ENCODE measurements at places on chromosomes 2 and 18.

DNA sequence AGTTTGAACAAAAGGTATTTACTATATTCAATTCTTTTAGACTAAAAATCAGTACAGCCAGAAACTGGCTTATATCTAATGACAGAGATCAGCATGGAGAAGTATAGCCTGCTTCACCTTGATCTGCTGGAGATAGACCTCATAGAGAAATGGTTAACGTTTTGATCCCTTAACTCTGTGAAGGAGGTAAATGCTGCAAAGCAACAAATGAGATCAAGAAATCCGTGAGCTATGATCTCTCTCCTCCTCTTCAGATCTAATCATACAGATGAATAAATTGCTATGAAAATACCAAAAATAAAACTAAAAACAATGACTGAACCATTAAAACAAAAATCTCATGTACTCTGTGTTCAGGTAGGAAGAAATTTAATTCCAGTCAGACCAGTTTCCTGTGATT, 42.8 kb downstream of the KLHL14 start:
- no peak for DNase-seq

GRCh38 chr2:238502088-238502810, 75.5 kb downstream of the ASB1 start:
- DNase-seq = no peak

- DNase-seq = no peak
These were observed 304.5 kb downstream of the SLC8A1 start for GRCh38 chr2:40147360-40147759.

GRCh38 chr2:37417321-37417720, 72.9 kb downstream of the QPCT start:
- DNase-seq = peak; percentile 70

DNA sequence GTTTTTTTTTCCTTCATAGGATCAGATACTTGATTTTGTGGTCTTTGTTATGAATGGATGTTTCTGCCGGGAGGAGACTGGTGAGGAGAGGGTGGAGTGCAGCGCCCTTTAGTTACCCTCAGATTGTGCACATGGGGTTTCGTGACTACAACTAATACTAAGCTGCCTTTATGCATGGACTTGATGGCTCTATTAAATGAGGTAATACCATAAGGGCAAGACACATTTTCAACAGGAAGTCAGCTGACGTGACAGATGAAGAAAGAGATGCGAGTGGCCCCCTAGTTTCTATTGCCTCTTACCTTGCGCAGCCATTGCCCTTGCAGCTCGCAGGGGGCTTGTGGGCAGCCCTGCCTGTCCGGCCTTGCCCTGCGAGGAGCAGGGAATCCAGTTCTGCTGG, 24.4 kb downstream of the ZNF407 start:
- DNase-seq = no peak

GRCh38 chr18:36376361-36376760, 78.8 kb downstream of the FHOD3 start:
- DNase-seq = no peak
